ENCODE measurements at places on chromosomes 1 and 21.

GRCh38 chr21:43768868-43769167 is 7.3 kb downstream of the CSTB start:
- DNase-seq, result no peak

DNA sequence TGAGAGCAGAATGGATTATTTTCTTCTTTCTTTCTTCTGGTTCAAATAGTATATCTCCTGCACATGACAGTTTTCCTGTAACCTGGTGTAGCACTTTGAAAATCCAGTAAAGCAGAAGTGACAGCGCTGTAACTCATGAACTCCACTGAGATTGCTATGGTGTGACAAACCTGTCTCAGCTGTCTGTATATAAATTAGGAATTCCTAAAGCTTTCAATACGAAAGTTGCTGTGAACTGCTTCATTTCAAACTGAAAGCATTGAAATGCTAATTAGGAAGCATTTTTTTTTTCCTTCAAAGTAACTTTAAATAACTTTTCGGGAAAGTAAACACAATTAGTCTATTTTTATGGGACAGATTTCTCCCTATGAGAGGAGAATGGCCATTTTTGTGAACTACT is 646.9 kb upstream of the ZP4 start:
- DNase-seq, result no peak

DNA sequence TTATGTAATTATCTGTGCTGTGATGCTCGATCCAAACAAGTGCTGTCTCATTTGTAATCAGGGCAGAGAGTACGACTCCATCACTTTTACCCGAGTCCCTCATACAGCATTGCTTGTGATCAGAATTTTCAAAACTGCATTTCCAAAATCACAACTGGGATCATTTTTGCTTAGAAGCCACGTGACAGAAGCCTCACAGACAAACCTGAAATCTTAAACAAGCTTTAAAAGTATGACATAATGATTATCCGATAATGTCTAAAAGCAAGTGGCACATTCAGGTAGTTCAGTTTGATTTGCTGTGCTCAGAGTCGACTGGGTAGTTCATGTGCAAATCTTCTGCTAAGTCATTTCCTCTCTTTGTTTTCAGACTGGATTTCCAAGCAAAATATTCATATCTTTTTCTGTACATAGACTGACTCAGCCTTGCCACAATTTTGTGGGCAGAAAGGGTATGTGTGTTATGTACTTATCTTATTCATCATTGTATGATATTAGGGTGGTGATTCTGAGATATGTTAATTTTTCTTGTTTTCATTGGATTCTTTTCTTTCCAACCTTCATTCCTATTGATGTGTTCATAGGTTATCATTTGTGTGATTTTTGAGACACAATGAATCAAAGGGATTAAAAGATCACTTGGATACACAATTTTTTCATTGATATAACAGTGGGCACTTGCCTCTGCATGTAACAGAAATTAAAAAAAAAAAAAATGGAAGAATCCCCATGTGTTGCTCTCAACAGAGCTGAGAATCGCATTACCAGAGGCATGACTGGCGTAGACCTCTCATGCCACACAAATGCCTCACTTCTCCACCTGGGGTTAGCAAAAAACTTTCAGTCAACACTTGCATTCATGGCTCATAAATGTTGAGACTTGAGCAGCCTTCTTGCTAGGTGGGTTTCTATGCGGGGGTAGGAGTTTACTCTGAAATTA is 355.7 kb downstream of the LTN1 start:
- DNase-seq, result no peak

GRCh38 chr1:156935505-156936128 is 15.2 kb downstream of the LRRC71 start:
- DNase-seq, result no peak

All from GM12892 (cell line).